ENCODE measurements at places on chromosomes 6 and 20.

DNA sequence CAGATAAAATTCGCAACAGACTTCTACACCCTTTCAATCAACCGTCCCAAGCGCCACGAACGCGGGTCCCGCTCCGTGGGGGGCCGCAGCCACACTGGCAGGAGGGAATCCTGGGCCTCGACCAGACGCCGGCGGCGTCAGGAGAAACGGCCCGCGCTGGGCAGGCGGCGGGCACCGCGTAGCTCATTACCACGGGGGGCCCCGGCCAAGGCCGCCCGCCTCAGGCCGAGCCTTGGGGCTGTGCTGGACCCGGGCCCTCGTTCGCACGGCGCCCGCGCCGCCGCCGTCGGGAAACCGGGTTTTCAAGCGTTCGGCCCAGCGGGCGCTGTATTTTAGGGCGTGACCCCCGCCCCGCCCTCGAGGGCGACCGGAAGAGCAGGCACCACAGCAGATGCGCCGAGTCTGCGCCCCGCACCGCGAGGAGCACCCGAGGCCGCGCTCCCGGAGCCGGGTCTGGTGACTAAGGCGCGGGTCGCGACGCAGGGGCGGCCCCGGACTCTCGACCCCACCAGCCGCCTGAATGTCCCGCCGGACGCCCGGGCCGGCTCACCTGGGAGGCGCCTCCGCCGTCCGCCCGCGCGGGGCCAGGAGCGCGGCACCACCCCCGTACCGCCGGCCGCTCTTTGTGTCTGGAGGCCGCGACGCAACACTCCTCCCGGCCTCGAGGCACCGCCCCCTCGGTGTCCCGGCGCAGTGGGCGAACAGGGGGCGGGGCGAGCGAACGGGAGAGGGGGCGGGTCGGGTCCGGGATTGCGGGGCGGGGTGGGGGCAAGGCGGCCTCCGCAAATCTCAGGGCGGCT is at the start of gene NINL:
Gene NINL, minus strand, starts transcription at position 627 of the 800 bp plus-strand sequence. CDS start 58,944 bp downstream, outside the sequence.
- DNase-seq: peak; percentile 33

DNA sequence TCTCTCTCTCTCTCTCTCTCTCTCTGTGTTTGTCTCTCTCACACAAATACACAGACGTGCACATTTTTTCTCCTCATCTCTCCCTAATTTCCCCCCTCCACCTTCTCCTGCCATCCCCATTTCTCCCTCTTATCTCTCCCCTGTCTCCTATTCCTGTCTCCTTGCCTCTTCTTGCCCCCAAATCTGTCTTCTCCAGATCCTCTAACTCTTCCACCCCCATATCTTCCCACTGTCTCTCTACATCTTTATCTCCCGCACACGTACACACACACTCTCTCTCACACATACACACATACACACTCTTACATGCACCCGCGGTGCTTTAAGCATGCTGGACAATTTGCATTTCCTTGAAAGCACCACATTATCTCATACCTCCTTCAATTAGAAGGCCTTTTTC is 15.9 kb downstream of the KIZ start:
- DNase-seq: no peak

DNA sequence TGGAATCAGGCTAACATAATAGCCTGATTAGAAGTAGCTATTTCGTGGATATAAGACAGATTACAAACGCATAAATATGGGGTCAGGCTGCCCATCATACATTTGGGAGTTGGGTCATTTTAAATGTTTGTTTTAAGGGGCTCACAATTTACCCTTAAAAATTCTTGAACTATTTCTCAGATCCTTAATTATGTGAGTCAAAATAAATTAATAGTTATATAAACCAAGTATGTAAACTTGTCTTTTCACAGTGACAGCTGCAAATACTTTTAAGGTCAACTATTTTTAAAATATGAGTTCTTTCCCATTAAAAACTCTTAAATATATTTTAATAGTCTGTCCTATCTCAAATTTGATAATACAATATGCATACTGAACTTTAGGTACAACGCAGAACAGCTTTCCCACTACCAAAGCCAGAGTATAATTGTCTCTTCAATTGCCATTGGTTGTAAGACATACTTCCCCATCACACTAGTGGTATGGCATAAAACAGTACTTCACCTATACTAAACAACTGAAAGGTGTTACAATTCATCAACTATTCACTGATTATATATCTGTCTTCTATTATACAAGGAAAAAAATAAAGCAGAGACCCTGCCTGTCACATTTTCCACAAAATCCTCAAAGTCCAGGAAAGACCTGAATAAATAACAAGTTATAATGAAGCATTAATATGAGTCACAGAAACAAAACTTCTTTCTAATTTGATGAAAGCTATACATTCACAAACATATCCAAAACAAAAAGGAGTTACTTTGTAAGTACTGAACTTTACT is 80.8 kb upstream of the COL21A1 start:
- DNase-seq: no peak

DNA sequence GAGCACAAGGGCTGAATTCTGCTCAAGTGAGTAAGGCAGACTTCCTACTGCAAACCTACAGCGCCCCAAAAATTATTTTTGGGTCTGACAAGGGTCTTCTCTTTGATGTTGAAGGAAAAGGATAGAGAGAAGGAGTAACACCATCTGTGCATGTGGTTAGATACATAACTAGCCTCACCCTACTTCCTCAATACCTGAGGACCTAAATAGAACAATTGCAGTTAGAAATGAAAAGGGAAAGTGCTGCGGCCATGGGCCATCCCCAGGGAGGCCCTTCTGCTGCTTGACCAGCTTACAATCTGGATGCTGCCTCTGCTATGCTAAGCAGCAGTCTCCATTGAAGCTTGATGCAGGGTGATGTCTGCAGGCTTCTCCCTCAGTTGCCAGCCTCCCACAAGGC is 63.2 kb upstream of the ARMH2 start:
- no peak for DNase-seq

- no peak for DNase-seq
Measured at GRCh38 chr6:4380881-4381281, 245.5 kb upstream of the ECI2 start.

DNA sequence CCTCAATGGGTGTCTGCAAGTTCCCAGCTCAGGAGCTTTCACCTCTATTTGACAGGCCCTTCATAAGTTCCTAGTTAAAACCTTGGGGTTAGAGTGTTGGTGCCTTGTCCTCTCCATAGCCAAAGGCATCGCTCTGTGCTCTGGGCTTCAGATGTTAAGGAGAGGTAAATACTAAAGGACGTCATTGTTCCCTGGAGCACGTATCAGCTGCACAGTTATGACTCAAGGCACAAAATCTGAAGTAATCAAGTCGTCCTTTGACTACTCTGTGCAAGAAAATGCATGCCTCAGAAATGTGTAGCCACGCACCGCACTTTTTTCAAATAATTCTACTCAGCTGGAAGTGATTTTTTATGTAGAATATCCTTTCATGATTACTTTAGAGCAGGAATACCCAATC is 240.8 kb upstream of the QKI start:
- DNase-seq: no peak

GRCh38 chr20:44690781-44691423 is 24.3 kb upstream of the CCN5 start:
- no peak for DNase-seq

DNA sequence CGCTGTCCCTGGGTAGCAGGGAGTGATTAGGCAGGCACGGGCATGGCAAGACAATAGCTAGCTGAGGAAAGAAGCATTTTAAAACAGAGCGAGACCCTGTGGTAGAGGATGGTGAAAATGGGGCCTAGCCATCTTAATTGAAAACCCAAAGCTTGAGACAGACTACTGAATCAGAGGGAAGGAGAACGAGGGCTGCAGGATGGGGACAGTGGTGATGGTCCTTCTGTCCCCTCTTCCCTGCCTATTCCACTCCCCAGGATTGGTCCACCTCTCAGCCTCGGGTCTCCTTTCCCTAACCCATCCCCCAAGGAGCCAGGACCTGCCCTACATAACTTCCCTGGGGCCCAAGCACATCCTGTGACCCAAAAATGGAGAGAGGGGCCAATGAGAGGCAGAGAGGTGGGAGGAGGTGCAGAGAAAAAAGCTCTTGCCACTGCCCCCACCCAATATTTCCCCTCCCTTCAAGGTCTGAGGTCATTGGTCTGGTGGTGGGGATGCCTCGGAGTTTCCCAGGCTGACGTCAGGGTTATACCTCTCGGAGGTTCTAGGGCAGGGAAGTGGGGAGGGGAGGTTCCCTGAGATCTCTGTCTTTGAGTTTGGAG is 884 bp upstream of the CUTA start:
- DNase-seq: peak; percentile 25

- no peak for DNase-seq
Measured at GRCh38 chr6:167769408-167770190, 57.1 kb upstream of the AFDN start.

GRCh38 chr6:92608751-92609150 is 810.6 kb downstream of the EPHA7 start:
- DNase-seq: no peak

DNA sequence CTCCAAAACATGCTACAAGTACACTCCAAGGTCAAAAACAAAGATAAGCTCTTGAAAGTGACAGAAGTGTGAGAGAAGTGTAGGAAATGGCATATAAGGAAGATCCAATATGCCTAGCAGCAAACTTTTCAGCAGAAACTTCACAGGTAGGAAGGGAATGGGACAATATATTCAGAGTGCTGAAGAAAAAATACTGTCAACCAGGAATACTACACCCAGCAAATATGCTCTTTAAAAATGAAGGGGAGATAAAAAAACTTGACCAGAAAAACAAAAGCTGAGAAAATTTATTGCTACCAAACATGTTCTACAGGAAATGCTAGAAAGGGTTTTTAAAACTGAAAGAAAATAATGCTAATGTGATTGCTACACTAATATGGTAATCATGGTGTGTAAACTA is 46.2 kb downstream of the THBS2 start:
- no peak for DNase-seq

DNA sequence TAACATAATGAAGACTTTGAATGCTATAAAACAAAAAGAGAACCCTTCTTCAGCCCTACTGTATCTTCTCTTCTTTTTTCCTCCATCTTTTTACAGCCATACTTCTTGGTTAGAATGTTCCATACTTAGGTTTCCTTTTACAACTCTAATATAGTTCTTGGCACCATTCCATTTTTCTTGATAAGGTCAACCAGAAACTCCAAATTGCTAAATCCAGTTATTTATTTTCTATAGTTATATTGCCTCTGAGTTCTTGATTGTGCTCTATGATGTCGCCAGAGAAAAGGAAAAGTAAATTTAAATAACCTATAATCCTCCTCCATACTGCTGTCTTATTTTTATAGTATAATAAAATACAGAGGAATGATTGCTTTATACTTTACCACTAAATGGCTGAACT is 26.7 kb upstream of the COL10A1 start:
- DNase-seq: no peak

GRCh38 chr6:70310063-70310694 is 7.3 kb upstream of the COL9A1 start:
- DNase-seq: peak; percentile 16

DNA sequence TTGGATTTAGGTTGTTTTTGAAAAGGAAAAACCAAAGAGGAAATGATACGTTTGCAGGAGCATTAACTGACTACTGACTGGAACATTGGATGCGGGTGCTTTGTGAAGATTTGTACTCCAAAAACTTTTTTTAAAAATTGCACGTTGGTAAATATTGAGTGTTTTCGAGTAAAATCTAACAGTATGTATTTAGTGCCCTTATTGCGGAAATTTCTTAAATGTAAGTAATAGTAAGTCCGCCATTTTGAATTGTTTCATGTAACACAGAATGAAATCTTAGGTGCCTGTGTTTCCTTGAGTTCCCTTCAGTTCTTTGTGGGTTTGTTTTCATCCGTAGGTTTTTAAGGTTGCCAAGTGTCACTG is 15.2 kb upstream of the LIN28B start:
- no peak for DNase-seq

DNA sequence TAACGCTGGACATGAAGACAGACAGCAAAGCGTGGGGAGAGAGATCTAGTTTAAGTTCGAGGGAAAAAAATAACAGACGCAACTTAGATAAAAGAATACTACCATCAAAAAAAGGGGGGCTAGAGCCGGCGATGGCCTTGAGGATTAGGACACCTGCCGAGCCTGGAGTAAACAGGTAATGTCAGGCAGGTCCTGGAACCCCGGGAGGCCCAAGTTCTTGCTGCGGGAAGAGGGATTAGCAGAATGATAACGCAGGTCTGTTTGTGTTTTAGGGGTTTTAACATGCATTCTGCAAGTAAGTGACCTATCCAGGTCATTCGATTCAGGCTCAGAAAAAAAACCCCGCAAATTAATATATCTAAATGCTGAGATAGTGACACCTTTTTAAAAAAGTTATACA is 754 bp upstream of the TMEM170B start:
- DNase-seq: no peak

- no peak for DNase-seq
Measured at GRCh38 chr6:144343701-144344428, 58.7 kb downstream of the UTRN start.

GRCh38 chr20:45704969-45705637 is at the start of gene WFDC10B:
TSS of gene WFDC10B (minus strand) at chr20:45705019. CDS start at chr20:45685992, 19,027 bp downstream.
- no peak for DNase-seq

DNA sequence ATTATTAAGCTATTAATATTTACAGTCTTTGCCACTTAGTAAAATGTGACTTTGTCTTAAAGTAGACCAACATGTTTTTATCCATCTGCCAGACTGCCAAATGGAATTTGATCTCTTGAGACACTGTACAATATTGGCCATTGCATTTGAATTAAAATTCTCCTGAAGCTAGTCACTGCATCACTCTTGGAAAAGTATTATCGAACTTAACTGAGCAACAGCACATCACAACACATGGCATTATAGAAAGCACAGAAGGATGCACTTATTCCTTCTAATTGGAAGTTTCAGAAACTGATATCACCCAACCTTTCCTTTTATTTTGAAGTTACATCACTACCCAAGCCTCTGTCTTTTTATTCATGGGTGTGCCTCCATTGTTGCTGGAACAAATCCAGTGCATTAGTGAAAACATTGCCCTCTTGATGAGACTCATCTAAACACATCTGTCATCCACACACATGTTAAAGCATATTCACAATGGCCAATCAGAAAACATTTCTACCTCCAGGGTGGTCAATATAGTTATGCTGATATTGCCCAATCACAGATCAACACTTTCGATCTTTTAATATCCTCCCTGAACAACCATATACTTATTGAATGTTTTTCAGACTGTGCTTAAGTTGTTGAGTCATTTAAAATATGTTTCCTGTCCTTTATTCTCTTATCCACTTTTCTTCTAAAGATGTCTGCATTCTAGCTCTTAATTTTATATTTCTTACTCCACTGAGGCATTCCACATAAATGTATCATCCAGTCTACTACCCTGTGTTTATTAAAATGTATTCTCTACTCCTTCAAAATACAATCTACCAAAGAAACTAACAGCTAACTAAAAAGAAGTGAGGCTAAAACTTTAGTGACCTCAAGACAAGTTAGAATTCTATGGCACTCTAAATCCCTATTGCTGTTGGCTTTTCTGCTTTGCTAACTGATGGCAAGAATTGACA is 535.0 kb downstream of the RFPL4B start:
- peak; percentile 28 for DNase-seq

GRCh38 chr20:50015993-50016770 is 33.4 kb downstream of the SNAI1 start:
- no peak for DNase-seq

- peak; percentile 3 for DNase-seq
Measured at GRCh38 chr6:100845676-100846075, 35.5 kb downstream of the ASCC3 start.

- DNase-seq: peak; percentile 2
Measured at GRCh38 chr6:66926060-66926459, 1219.0 kb upstream of the EYS start.

GRCh38 chr6:41680182-41680965 is 42.1 kb downstream of the MDFI start:
- DNase-seq: no peak
